Stimulated activated CD4-positive, alpha-beta T cell treated with anti-CD3 and anti-CD28 coated beads, Interleukin-1b, Interleukin-23, amount 100 ng/mL, for 1 hour (primary cell): ENCODE measurements at places on chromosomes 7 and 10.

DNA sequence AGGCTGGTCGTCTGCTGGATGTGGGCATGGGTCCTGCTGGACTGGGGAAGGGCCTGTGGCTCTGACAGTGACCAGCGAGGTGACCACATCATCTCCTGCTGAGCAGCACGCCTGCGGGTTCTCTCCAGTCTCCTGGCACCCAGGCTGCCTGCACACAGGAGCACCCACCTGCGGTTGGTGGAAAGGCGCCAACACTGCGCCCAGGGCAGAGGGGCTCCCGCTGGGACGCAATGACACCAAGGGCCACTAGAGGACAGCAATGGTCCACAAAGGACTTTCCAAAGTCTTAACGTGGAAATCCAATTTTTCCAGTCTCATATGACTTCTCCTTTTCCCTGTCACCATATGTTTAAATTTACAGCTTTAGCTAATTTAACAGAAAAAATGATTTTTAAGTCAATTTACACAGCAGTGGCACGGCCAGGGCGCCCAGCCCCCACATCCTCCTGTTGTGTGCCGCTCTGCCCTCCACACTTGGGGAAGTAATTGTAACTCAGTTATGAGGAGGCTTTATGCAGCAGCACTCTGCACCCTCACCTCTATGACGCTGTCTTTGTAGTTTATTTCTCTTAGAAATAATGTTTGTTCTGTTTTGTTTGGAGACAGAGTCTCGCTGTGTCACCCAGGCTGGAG lies 38.1 kb downstream of the CFAP46 start:
- peak; percentile 13 for DNase-seq

DNA sequence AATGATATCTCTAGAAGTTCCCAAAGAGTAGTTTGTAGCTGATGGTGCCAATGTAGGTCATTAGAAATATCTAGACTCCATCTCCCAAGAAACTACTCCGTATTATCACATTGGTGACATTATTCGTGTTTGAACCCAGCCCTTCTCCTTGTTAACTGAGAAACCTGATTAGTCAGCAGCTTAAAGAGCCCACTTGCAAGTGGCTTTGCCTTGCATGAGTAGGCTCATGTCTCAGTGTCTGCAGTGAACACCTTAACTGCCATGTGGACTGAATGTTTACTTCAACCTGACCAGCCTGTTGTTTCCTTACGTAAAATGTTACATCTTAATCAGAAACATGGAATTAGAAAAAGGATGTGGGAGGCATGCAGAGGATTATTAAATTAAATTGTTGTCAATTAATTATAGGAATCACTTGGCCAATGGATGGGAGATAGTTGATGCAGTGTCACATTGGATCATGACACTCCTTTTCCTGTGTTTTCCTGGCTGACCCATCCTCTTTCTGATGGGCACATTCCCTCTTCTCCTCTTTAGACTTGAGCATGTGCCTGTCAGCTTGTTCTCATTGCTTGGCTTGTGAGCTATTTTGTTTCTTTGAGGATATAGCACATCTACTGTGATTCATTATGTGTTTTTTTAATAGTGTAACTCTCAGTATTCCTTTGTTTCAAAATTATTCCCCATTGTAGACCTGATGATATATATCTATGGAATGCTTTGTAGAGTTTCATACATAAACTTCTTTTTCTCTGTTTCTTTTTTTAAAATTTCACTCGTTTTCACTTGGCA lies 18.0 kb downstream of the STARD3NL start:
- DNase-seq: no peak

- no peak for DNase-seq
Measured at GRCh38 chr7:115679423-115679822, 351.1 kb downstream of the TFEC start.

- no peak for DNase-seq
Measured at GRCh38 chr7:98049034-98049433, 57.6 kb upstream of the LMTK2 start.

- DNase-seq: no peak
Measured at GRCh38 chr7:17019106-17019505, 137.3 kb upstream of the AGR3 start.

DNA sequence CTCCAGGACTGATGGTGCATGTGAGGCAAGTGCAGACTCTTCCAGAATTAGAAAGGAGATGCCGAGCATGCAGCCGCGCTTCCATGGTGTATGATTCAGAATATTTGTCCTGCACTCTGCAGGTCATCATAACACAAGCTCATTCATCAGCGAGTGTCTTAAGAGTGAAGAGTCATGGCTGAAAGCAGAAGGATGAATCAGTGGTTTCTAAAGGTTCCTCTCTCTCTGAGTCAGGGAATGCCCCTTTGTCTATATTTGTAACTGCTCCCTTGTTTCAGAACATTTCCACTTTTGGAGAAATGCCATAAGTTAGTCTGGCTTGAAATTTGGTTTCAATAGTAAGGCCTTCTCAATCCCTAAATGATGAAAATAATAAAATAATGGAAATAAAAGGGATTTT lies 52.3 kb downstream of the HECW1 start:
- no peak for DNase-seq

- DNase-seq: no peak
Measured at GRCh38 chr7:82126576-82126975, 317.0 kb downstream of the CACNA2D1 start.

GRCh38 chr10:30581779-30582380 lies 47.7 kb downstream of the LYZL2 start:
- no peak for DNase-seq

DNA sequence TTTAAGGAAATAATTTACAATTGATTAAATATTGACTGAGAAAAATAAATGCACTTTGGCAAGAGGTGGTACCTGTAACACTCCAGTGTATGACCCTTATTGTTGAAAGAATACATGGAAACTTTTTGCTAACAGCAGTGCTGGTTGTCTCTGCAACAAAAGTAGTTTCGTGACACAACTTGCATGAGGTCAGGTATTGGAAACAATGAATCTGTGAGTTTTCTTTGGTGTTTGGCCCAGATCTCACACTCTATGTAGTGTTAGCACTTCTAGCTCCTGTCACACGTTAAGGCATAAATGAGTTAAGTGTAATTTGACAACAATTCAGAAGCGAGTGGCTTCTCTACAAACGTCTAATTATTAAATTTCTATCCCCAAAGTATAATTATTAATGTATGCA lies 137.7 kb upstream of the MDFIC start:
- no peak for DNase-seq

DNA sequence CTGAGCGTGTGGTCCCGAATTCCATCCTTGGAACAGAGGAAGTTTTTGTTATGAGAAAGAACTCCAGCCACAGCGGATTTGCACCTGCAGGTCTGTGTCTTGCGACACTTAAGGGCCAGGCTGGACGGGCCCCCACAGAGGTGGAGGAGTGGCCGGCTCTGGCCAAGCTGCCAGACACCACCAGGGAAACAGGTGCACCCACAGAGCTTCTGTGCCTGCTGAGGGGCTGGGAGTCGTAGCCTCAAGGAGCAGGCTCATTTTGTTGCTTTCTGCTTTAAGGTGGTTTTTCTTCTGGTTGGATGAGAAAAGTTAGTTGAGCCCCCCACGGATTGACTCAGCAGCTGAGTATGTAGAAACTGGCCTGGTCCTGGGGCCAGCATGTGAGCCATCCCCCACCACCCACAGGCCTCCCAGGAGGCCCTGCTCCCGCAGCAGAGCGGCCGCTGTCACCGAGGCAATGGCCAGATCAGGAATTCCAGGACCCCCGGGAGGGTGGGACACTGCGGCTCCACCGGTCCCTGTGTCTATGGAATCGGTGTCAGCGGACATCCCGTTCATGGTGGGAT lies 41.9 kb downstream of the NKX6-2 start:
- no peak for DNase-seq

DNA sequence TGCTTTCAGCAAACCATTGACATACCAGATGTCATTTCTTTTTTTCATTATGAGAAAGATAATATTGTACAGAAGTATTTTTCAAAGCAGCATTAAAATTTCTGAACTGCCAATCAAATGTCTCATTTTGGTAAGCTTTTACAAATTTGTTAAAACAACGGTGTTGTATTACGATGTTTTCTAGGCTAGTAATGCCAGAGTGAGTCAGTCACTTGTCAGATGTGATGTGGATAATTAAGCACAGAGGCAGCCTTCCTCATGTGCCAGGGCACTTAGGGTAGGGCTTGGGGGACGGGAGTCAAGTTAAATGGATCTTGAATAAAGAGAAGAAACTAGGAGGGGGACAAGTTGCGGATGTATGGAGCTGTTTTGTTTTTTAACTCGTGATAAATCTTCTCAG lies 10.1 kb downstream of the PSTK start:
- no peak for DNase-seq

GRCh38 chr7:141915565-141915964 lies 634 bp upstream of the OR9A4 start:
- no peak for DNase-seq

DNA sequence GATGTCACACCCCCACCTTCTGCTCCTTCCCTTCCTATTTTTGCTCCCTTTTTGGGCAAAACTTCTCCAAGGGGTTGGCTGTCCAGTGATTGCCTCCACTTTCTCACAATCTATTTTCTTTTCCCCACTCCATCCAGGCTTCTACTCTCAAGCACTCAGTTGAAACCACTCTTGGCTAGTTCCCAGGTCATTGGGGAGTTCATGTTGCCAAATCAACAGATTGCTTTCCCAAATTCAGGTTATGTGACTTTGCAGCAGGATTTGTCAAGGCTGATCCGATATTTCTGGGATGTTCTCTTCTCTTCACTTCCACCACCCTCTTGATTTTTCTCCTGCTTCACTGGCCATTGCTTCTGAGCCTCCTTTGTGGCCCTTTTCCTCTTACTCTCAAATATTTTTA lies 258.7 kb upstream of the SLC26A5 start:
- DNase-seq: no peak

DNA sequence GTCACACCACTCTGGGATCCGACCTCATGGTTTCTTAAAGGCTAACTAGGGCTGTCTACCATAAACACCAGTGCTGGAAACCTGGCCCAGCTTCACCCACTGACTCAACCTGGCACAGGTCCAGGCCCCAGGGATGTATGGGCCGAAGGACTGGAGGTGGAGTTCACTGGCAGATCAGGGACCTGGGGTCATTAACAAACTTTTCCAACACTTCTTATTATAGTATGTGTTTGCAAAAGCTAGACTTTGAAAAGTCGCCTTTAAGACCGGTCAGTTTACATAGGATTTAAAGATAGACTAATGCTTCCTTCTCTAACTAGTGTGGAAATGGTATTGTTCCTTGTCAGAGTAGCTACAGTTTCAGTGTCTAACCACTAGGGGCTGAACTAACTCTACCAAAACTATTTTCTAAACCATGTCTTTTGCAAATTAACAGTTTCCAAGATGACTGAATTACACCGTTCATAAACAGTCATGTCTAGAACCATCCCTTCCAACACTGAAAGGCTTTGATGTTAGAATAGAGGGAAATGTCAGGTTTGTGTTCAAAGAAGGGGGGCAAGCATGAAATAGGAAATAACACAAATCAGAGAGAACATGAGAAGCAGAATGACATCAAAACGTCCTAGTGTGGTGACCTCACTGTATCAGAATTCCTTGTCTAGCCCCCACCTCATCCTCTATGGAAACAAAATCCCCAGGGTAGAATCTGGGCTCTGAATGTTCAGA lies 29.7 kb downstream of the STN1 start:
- DNase-seq: no peak

DNA sequence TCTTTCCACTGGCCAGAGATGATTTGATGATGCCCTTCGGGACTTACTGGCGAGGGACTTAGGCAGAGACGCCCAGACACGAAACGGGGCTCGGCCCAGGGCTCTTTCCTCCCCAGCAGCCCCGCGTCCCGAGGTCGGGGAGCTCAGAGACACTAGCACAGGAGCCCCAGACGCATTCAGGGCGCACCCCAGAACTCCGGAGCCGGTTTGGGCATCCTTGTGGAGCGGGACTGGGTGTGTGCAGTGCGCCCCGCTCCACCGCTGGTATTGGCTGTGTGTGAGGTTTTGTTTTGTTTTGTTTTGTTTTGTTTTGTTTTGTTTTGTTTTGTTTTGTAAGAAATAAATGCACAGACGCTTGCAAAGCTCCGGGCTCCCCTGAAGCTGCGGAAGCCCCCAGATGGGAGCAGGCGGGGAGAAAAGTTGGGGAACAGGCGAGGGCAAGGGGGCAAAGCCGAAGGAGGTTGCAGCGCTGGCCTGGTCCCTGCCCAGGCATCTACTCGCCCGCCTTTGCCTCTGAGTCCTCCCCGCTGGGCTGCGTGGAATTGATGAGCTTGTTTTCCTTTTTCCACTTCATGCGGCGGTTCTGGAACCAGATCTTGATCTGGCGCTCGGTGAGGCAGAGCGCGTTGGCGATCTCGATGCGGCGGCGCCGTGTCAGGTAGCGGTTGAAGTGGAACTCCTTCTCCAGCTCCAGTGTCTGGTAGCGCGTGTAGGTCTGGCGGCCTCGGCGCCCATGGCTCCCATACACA lies 1.9 kb upstream of the HOXA5 start:
- no peak for DNase-seq
